ENCODE measurements at places on chromosomes 1 and 21.

GRCh38 chr1:233240371-233240770 is 55.2 kb downstream of the PCNX2 start:
- DNase-seq = no peak

DNA sequence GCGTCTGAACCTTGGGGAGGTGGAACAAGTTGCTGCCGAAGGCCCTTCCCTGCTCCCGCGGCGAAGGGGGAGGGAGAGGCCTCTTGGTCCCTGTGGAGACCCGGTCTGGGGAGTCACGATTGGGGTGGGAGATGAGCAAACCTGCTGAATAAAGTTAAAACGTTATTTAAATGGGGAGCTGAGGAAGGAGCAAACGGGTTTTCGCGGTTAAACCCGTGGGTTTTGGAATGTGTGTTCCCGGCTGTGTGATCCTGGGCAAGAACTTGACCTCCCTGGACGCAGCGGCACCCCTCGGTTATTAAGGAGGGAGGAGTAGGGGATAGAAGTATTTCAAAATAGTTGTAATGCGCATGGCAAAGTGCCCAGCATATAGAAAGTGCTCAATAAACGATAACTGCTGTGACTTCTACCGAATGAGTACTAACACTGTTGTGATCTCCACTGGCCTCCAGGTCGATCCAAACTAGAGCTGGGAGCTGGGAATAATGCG is 3.4 kb downstream of the FAM110D start:
- no peak for DNase-seq

DNA sequence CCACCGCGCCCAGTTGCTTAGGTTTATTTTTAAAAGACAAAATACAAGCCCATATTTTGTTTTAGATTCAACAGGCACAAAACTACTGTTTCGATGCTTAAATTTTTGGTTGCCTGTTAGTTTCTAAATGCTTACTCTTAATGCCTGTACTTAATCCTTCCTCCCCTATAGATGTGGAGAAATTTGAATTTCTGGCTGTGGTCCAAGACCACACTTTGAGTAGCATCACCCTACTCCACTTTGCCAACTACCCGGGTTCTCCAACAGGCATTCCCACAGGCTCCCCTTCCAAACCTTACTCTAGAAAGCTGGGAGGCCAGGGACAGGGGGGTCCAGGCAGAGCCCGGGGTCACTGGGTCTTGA is 20.0 kb downstream of the LACTBL1 start:
- DNase-seq = no peak

DNA sequence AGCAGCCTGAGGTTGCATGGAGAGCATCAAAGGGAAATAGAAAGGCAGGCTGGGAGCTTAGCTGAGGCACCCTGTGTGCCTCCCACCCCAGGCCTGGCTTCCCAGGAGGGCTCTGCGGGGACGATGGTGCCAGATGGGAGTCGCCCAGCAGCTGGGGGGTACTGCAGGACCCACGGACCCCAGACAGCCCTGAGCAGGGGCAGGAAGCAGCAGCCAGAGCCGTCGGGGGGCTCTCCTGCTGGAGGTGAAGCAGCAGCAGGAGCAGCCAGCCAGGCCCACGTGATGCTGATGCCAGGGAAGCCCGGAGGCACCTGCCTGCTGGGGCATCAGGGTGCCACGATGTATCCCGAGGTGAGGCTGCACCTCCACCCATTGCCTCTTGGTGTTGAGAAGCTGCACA is 20.4 kb downstream of the RAP1GAP start:
- no peak for DNase-seq

- no peak for DNase-seq
These were observed 766 bp downstream of the AGO4 start for GRCh38 chr1:35808450-35809113.

DNA sequence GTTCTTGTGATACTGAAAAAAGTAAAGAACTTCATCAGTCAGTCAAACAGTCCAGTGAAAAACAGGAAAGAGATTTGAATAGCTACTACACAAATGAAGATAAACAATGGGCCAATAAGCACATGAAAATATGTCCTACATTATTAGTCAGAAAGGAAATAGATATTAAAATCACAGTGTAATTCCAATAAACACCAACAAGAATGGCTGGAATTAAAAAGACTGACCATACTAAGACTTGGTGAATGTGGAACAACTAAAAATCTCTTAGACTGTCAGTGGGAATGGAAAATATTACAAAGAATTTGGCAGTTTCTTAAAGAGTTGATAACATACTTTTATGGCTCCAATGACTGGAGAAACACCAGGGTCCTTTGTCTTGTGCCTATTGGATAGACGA is 241.8 kb upstream of the USP24 start:
- DNase-seq = no peak

GRCh38 chr21:45265721-45266517 is 21.8 kb downstream of the POFUT2 start:
- no peak for DNase-seq
